ENCODE measurements at places on chromosomes 16 and 17.

DNA sequence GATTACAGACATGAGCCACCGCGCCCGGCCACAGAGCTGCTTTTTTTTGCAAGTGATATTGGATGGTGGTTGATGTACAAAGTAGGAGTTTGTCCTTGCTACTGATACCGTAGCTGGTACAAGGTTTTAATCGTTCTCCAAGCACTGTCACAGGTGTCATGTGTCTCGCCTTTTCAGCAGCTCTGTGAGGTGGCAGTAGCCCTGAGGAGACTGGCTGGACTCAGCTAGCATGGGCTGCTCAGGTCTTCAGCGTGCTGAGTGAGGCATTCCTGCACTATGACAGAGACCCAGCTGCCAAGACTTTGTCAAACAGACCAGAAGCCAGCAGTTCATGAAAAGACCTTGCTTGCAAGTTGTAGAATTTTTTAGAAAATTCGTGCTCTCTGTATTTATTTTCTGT, 7.2 kb downstream of the WWOX start:
- DNase-seq: no peak

- DNase-seq: no peak
Measured at GRCh38 chr17:66520999-66521398, 218.6 kb downstream of the PRKCA start.

- DNase-seq: no peak
Measured at GRCh38 chr17:5225668-5226457, 8.8 kb downstream of the SCIMP start.

GRCh38 chr16:73697336-73697735, 599.3 kb upstream of the PSMD7 start:
- no peak for DNase-seq

DNA sequence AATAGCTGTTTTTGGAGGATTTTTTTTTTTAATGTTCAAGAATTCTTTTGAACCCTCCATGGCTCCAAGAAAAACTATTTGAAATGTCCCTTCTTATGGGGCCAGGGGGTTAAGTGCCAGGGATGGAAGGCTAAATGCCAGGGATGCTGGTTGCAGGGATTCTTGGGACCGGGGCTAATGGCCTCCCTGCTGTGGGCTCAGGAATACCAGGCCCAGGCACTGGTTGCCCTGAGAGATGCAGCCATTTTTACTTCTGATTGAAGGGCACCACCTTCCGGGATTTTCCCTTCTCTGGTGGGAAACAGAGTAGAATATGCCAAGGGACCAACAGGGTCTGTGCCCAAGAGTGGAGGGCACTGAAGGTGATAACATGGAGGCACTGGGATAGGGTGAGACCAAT, 10.9 kb upstream of the KAT7 start:
- no peak for DNase-seq

DNA sequence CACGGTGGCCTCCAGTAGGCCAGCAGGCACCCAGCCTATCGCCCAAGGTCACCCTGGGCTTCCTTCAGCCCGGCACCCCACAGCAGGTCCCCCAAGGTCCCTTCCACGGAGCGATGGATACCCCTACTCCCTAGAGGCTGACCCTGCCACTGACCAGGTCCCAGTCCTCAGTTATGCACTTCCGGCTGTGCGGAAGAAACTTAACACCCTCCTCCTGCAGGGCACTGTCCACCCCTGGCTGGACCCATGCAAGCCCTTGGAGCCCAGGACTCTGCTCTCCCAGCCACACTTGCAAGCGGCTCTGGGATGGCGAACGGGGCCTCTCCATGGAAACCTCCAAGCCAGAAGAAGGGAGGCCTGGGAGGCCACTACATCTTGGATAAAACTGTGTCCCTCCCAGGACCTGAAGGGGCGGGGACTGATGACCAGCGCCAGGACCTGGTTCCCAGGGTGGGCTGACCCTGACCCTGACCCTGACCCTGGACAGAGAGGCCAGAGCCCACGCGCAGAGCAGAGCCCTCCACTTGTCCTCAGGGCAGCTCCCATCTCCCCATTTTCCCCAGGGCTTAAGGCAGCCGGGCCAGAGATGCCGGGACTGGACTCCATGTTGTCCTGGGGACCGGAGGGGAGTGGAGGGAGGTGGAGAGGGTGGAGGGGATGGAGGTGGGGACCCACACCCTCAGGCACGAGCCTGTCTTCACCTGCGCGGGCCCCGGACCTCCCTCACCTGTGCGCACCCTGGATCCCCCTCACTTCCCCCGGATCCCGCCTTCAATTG, 734 bp downstream of the CEP131 start:
- no peak for DNase-seq

DNA sequence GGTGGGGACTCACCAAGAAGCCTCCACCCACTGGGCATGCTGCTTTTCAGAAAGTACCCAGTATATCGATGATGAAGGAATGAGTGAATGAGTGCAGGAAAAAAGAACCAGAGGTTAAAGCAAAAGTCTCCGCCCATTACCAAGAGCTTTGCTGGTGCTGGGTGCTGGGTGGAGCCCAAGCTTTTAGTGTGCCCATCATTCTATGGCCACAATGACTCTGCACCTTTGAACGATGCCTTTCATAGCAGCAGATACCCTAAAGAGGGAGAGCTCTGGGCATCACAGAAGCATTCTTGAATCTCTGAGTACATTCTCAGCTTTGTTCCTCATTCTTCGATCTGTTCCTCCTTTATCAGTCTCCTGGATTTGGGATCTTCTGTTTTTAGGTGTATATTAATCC, 450.7 kb upstream of the CCL2 start:
- no peak for DNase-seq

DNA sequence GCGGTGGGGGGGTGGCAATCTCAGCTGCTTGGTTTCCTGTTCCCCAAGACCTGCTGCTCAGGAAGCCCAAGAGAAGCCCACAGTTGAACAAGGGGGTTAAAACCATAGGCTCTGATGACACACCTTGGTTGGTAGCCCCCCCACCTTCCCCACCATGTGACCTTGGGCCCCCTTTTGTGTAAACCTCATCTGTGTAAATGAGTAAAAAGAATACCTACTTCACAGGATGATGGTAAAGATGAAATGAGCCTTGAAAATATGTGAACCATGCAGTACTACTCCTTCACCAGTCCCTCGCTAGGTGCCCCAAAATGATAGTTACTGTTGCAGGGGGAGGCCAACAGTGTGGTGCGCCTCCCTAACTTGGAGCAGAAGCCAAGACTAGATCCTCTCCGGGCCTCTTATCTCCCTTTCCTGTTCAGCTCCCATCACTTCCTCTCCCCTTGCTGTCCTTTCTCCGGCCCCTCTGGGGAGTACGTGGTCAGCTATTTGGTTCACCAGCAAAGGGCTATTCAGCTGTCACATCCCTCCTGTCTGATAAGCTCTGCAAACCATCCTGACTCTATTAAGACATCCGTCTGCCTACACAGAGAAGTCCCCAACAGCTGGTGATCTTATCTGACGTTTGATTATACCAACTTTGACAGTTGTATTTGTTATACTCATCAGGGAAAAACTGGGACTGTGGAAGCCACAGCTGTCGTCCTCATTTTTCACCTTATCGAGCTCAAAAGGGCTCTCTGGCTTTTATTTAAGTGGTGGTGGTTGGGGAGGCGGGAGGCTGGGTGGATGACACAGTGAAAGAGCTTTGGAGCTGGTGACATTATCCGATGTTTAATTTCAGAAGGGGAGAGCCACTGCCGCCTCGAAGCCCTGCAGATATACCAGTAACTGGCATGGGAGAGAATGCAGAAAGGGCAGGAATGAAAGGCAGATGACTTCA, 19.9 kb downstream of the DCAKD start:
- no peak for DNase-seq

GRCh38 chr17:67491681-67492024, 114.6 kb downstream of the PITPNC1 start:
- DNase-seq: no peak

DNA sequence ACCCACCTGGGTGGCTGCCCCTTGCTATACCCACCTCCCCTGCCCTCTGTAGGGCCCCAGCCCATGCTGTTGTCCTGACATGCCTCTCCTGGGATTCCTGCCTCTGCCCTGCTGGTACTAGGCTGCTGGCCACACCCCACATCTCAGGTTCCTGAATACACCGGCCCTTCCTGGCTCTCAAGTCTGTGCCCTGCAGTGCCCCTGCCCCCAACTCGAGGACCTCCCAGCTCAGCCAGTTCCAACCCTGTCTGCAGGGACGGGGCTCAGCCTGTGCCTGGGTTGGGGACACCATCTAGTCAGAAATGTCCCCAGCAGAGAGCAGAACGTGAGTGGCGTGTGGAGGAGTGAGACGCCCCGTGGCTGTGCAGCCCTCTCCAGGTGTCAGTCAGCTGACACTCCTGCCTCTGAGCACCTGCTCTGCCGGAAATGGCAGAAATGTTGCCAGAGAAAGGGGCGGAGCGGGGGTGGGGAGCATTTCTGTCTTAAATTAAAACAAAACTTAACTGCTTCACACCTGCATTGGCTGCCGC, 28.7 kb downstream of the ACSF3 start:
- no peak for DNase-seq

- no peak for DNase-seq
Measured at GRCh38 chr17:63537991-63538692, 12.1 kb upstream of the DCAF7 start.

DNA sequence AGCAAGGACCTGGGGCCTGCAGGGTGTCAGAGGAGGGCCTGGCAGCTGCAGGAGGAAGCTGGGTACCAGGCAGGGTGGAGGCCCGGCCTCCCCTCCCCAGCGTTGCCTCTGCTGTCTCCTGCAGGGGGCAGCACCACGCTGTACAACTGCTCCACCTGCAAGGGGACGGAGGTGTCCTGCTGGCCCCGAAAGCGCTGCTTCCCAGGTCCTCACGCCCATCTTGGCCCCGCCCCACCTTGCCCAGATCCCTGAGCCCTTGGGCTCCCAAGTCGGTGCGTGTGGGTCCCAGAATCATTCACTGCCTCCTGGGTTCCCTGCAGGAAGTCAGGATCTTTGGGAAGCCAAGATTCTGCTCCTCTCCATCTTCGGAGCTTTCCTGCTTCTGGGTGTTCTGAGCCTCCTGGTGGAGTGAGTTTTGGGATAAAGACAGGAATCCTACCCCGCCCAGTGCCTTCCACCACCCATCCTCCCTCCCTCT, 1.2 kb downstream of the TMEM95 start:
- peak; percentile 77 for DNase-seq

GRCh38 chr17:33120103-33120502, 128.5 kb downstream of the SPACA3 start:
- DNase-seq: no peak

DNA sequence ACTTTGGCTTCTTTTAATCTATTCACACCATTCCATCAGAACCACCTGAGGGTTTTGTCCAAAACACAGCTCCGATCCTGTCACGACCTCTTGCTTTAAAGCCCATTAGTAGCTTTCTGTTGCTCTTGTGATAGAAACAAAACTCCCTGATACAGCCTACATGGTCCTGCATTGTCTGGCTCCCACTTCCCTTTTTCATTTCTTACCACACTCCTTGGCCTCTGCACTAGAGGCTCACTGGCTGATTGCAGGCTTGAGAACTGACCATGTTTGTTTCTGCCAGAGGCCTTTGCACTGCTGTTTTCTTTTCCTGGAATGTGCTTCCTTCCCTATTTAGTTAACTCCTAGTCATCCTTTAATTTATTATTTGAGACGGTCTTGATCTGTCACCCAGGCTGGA, 23.7 kb downstream of the IST1 start:
- no peak for DNase-seq

DNA sequence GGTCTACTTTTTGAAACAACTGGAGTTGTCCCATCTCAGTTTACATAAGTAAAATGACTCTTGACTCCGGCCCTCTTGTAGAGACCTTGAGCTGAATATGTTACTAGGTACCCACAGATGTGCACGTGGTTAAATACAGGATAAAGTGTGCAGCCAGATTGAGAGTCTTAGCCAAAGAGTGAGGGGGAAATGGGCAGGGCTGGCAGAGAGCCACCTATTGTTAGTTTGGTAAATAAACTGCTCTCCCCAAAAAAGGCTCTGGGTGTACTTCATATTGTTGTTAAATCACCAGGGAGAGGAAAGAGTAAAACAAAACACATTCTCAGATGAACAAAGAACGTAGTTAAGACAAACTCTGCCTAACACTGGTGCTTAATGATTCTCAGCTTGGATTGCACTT, 20.3 kb downstream of the G6PC1 start:
- DNase-seq: peak; percentile 58

DNA sequence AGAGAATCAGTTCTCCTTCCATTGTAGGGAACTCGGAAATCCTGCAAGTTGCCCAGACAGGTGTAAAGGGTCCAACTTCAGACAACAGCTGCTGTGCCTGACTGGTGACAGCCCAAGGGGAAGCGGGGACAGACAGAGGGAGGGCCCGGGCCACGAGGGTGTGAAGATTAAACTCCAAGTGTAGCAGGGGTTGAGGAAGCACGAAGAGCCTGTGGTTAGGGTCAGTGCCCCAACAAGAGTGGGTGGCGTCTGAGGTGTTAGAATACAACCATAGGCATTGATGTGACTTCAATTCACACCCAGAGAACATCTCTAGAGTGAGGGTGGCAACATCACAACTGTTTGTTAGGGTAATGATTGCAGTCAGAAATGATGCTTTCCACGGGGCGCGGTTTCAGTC, 39.1 kb downstream of the ASPA start:
- no peak for DNase-seq

DNA sequence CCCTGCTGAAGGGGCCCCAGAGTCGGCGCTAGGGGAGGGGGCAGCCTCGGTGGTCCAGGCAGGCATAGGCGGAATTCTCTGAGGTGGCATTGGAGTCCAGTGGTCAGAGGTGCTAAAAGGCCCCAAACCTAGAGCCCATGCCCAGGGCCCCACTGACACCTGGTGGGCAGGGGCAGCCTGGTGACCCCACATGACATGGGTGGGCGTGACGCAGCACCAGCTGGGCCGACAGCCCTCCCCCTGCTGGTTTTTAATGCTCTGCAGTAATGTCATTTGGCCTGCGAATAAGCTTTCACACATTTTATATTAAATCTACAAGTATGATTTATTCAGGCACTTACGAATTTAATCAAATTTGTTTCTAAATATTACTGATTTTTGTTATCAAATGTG, 2.1 kb upstream of the RNPS1 start:
- DNase-seq: no peak

- DNase-seq: no peak
Measured at GRCh38 chr16:1548233-1548632, 14.8 kb downstream of the TMEM204 start.

DNA sequence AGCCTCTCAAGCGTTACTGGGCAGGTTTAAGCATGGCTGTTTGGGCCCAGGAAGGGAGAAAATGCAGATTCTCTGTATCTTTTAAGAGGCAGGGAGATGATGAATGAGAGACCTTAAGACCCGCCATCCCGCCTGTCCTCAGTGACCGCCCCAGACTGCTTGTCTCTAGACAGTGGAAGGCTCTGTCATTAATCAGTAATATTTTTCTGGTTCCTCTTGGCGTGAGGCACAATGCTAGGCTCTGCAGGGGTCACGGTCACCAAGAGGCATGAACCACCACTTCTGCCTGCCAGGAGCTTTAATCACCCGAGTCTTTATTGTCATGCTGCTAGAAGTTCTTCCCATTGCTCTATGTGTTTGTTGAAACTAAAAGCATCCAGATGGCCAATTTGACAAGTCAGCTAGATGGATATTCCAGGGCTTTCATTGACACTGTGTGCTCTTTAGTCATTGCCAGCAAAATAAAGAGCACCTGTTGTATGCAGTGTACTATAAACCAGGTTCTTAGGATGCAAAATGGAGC, 3.2 kb downstream of the SLC6A2 start:
- no peak for DNase-seq
